ENCODE measurements at places on chromosomes 2 and 18. TPM values are rescaled to one million over a fixed set of nuclear protein-coding genes. Genes with fewer than 3 reads are reported as not detected.

DNA sequence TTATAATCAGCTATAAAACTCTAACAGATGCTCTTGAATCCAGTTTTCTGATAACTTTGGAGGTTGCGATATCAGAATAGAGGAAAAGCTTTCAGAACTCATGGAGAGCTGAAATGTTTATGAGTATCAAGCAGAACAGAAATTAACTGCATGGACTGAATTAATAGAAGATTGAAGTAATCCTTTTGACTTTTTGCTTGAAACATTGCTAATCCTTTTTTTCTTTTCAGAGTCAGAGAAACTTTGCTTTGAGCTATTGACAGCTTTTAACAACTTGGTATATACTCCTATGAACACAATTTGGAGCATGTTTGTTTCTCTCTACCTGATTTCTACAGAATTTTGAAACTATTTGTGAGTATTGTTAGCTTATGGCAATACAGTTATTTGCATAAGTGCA is 1254.8 kb downstream of the LRP1B start:
- DNase-seq: no peak

DNA sequence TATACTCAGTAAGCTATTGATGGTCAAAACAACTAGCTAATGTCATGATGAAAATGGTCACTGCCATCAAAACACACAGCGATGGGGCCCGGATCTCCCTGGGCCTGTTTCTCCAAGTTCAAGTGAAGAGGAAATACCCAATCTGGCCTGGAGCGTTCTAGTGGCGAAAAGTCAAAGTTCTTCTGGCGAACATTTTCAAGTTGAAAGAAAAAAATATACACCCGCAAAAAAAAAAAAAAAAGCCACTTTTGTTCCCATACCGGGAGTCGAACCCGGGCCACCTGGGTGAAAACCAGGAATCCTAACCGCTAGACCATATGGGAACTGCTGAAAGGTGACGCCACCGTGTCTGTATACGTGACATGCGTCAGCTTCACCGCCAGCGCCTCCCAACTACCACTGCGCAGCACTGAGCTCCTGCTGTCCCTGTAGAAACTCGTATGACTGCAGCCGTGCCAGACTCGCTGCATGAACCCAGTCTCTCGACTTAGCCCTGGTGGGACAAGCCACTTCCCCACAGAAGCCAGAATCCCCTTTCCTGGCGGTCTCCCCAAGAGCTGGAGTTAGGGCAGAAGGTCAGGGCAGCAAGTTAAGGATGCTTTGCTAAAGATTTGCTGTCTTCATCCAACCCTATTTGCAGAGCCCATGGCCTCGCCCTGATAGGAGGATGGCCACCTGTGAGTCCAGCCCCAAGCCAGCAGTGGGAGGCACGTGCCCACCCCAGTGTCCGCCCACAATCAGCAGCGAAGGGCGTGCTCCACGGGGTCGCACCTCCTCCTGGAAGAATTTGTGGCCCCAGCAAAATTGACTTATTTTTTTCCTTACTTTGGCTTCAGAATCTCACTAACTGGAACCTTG is 5.6 kb upstream of the IMP4 start:
- DNase-seq: peak; percentile 76

GRCh38 chr2:42494355-42495233 is 812 bp upstream of the KCNG3 start:
- DNase-seq: peak; percentile 61

DNA sequence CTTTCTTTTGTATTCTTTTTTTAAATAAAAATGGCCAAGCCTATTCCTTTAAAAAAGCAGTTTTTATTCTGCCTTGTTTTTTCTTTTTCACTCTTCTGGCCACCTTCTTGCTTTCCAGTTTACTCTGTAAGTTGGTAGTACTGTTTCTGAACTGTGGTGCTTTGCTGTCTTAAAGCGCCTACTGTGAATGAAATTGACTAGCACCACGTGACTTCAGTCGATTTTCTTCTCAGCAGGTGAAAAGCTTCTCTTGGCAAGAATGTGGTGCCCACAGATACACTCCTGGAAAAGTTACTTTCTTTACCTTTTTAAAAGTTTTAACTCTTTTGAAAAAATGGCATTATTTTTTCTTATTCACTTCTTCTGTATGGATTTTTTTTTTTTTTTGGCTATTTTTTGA is 32.4 kb downstream of the DYNC1I2 start:
- no peak for DNase-seq

Gene FZD7
- total RNA-seq: 18.9 TPM

Gene PTH2R
- not detected for total RNA-seq

DNA sequence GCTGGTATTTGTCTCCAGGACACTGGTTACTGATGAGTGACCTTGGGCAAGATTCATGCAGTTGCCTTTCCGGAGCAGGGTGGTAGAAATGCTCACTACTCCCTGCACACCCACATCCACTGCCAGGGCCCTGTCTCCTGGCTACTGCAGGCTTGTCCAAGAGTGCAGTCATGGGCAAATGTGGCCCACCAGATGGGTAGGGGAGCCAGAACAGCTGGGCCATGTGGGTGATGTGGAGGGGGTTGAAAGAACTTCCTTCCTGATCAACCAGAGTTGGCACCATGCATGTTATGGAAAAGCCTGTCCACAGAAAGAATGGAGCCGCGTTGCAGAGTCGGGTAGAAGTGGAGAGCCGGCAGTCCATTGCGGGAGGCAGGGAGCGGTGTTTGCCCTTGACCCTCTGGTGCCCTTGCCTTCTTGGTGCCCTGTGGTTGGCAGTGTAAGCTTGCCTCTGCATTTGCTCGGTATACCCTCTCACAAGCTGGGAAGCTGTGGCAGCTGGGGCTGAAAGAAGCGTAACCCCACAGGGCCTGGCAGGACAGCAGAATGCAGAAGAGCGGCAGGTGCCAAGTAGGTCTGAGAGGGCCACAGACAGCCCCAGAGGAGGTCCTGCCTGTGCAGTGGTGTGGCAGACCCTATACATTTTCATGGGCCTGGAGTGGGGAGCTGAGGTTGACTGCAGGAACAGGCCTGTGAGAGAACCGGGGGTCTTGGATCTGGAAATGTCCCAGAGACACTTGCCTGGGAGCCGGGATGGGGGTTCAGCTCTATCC is 253.2 kb downstream of the TFCP2L1 start:
- no peak for DNase-seq

DNA sequence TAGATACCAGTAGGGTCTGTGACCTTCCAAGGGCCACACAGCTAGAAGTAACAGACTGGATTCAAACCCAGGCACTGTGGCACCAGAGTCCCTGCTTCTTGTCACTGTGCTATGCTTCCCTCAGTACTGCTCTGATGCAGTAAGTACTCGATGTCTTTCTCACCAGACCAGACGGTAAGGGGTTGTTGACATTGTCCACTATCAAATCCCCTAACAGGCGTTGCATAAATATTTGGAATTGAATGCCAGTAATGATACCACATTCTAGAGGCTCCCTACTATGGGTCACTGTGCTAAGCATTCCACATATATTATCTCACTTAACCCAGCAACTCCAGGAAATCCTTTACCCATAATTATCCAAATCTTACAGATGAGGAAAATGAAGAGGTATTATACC is 223.1 kb downstream of the C1D start:
- DNase-seq: no peak

GRCh38 chr18:76443519-76444445 is 51.3 kb downstream of the ZNF516 start:
- DNase-seq: no peak

GRCh38 chr2:70817284-70817954 is 3.0 kb downstream of the CLEC4F start:
- DNase-seq: no peak

DNA sequence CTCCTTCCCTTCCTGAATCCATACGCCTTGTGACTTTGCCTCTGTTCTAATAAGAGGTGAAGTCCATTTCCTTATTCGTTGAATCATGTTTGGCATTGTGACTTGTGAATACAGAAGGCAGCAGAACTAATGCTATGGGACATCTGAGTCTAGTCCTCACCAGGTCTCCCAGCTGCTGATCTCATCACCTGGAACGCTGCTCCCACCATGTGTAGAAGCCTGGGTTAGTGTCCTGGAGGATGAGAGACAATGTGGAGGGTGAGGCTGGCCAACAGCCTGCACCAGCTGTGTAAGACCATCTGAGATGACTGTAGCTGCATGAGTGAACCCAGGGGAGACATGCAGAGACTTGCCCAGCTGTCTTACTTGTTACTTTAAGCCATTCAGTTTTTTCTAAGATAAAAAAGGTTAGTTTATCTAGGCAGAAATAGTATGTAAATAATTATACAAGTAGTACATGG is 3.5 kb upstream of the HAAO start:
- DNase-seq: no peak

GRCh38 chr2:71494523-71495155 is 41.3 kb downstream of the DYSF start:
- no peak for DNase-seq

DNA sequence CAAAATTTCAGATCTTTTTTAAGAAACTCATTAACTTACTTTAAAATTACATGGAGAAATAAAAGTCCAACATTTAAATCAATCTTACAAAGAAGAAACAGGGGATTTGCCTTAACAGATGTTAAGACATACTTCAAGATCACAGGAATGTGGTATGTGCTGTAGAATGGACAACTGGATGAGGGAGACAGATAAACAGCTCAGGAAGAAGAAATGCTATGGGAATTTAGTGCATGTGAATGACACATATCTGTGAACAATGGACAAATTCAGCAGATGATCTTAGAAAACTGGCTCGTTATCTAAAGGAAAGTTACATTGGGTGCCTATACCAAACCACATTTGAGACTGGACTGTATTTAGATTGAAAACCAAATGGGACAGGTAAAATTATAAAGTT is 246.8 kb upstream of the AGAP1 start:
- DNase-seq: no peak

Gene CPLX4
- total RNA-seq: not detected

Gene FAP
- 1.4 TPM for total RNA-seq

- DNase-seq: peak; percentile 65
Measured at GRCh38 chr2:2769481-2770431, 438.7 kb upstream of the MYT1L start.

DNA sequence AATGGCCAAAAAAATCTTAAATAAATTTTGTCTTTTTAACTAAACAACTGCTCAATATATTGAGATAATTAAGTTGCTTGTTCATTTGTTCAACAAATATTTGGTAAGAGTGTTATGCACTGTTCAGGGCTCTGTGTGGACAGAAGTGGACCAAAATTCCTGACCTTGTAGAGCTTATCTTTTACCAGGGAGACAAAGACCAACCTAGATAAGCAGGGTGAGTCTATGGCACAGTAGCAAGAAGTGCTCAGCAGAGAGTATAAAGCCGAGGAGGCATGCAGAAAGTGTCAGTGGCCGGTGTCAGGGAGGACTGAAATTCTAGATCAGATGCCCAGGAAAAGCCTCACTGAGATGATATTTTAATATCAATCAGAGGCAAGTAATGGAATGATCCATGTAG is 2.6 kb downstream of the RAB27B start:
- no peak for DNase-seq

- peak; percentile 81 for DNase-seq
Measured at GRCh38 chr2:219402665-219403515, 15.2 kb upstream of the DNPEP start.

GRCh38 chr18:79739440-79739778 is 58.3 kb upstream of the KCNG2 start:
- DNase-seq: no peak

Gene LYG2
- not detected for total RNA-seq

GRCh38 chr2:170965446-170966225 is 36.6 kb downstream of the GORASP2 start:
- no peak for DNase-seq

GRCh38 chr2:56127463-56128152 is 56.2 kb upstream of the CCDC85A start:
- DNase-seq: no peak

Gene UGT1A6
- not detected for total RNA-seq

DNA sequence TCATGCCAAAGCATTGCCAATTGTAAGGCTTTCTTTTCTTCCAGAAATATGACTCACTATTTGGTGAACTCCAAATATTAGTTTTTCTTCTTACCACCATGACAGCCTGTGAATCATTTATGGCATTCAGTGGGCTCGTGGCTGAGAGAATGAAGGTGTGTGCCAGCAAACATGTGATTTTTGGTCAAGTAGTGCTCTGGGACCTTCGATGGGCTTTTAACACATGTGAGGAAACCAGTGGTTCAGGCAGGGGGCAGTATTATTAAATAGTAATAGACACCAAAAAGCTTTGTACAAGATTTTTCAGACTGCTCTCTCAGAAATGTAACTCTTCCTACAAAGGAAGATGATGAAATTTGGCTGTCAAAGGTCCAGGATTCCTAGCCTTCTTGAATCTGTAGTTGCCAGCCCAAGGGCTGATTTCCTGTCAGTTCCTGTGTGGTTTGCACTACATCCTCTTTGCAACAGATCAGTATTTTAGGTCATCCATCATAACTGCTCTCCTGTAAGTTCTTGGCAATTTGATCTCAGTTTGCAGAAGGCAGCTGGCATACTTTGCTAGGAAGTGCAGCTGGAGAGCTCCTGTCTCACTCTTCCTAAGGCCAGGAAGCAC is 64.3 kb downstream of the BABAM2 start:
- peak; percentile 57 for DNase-seq

Gene PPM1B
- 42.3 TPM for total RNA-seq

DNA sequence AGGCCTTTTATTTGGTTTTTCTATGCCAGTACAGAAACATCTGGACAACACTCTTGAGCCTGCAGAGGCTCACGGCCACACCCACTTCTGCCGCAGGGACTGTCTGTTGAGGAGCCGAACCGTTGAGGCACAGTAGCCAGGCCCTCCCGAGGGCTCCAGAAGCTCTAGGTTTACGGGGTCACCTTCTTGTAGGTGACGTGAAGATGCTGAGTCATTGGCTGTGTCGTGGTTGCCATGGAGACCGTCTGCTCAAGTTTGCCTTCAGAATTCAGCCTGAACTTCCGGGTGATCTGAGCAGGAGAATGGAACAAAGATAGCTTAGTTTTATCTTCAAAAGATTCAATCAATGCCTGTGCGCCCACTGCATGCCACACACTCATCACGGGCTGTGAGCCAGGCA is 25.9 kb downstream of the BOK start:
- no peak for DNase-seq

Gene ANKRD23
- total RNA-seq: 24.7 TPM

DNA sequence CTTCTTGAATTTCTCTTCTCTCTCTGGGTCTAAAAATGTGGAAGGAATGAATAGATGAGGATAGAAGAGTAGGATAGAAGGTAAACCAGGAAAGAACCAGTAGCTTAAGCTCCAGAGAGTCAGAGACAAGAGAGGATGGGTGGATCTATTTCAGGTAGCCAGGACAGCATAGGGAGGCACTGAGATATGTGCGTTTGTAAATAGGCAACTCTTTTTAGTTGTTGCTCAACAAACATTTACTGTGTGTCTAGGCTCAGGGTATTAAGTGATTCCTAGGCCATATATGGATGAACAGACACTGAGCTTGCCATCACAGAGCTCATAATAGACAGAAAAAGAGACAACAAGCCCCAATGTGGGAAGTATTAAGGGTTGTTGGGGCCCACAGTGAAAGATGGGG is 160.5 kb downstream of the NAPG start:
- DNase-seq: no peak

Gene UGT1A3
- total RNA-seq: not detected
